Body of pancreas (tissue), 4 donors: ENCODE measurements at places on chromosomes 7 and 10. TPM values are rescaled to one million over a fixed set of nuclear protein-coding genes. Genes with fewer than 3 reads are reported as not detected.

CYP2C8 gene
- 12.9 TPM for total RNA-seq

ARHGAP19 gene
- 7.3 TPM for total RNA-seq

ANKRD61 gene
- total RNA-seq: not detected

GAD2 gene
- total RNA-seq: 4.3 TPM

GRCh38 chr7:87129332-87129731 lies 22.9 kb upstream of the DMTF1 start:
- H3K36me3 ChIP-seq: no peaks in the 10 kb centered on the region
- no peak overlapping the region for H3K4me3 ChIP-seq
- no peaks in the 10 kb centered on the region for H3K27me3 ChIP-seq
- no peaks in the 10 kb centered on the region for H3K4me1 ChIP-seq
- DNase-seq: no peak

GRCh38 chr7:96778263-96778662 lies 68.6 kb upstream of the SEM1 start:
- no peaks in the 10 kb centered on the region for H3K4me1 ChIP-seq
- no peaks in the 10 kb centered on the region for H3K27me3 ChIP-seq
- no peak overlapping the region for H3K27ac ChIP-seq

DNA sequence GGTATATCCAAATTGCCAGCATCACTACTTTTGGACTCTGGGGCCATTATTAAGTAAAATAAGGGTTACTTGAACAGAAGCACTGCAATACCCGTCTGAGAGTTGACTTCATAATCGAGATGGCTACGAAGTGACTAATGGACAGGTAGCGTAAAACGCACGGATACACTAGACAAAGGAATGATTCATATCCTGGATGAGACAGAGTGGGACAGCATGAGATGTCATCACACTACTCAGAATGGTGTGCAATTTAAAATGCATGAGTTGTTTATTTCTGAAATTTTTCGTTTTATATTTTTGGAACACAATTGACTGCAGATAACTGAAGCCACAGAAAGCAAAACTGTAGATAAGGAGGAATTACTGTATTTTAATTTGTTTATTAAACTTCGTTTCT lies 421.5 kb upstream of the LRGUK start:
- no peaks in the 10 kb centered on the region for H3K4me1 ChIP-seq
- H3K36me3 ChIP-seq: no peaks in the 10 kb centered on the region

DNA sequence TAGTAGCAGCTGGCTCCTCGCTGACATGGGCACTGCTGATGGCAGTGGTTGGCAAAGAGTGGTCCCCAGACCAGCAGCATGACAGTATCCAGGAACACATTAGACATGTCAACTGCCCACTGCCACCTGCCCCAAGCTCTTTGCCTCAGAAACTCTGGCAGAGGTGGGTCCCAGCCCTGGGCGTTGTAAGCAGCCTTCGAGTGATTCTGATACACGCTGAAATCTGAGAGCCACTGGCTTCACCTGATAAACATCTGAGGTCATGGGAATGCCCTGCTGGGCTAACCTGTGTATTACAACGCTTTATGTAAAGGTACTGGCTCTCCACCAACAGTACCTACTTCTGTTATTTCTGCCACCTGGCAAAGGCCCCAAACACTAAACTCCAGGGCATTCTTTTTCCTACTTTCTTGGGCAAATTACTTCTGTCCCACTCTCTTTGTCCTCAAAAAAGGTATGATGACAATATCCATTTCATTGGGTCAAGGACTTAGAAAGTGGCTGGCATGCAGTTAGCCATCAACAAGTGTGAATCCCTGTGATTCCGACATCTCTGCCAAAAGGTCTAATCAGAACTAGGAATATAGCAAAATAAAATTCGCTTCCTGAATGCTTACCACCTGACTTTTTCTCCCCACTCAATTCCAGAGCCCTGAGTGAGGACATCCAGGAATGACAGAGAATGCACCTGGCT lies 9.2 kb downstream of the SGMS1 start:
- peak overlapping the region; percentile 32 for H3K27ac ChIP-seq
- no peaks in the 10 kb centered on the region for H3K36me3 ChIP-seq
- peaks cover 78% of the 10 kb centered on the region for H3K4me1 ChIP-seq
- H3K27me3 ChIP-seq: no peaks in the 10 kb centered on the region

DNA sequence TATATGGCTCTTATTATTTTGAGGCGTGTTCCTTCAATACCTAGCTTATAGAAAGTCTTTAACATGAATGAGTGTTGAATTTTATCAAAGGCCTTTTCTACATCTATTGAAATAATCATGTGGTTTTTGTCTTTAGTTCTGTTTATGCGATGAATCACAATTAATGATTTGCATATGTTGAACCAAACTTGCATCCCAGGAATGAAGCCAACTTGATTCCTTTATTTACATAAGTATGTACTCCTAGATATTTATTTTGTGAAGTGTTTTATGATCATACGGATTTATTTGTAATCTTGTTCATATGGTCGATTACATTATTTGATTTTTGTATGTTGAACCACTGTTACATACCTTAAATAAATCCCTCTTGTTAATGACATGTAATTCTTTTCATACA lies 244.3 kb upstream of the KCND2 start:
- H3K4me1 ChIP-seq: no peaks in the 10 kb centered on the region
- DNase-seq: no peak
- H3K36me3 ChIP-seq: no peaks in the 10 kb centered on the region

GRCh38 chr10:130923596-130923995 lies 387.9 kb downstream of the TCERG1L start:
- no peaks in the 10 kb centered on the region for H3K4me1 ChIP-seq
- no peaks in the 10 kb centered on the region for H3K36me3 ChIP-seq
- H3K4me3 ChIP-seq: no peak overlapping the region

DNA sequence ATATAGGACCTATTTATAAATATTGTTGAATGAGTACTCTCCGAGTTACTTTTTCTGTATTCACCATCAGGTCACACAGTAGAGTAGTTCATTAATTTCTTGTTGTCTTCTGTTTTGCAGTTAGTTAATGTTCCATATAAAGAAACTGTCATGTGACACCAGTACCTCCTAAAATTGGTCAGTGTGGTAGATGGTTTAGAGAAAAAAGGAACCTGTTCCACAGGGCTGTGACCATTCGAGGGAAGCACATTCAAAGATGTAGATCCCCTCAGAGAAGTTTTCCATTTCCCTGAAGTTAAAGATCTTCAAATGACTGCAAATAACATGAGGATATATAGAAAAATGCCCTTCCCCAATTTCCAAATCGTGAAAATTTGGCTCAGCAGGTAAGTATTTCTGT lies 45.7 kb downstream of the PRPF18 start:
- no peak for DNase-seq
- no peaks in the 10 kb centered on the region for H3K36me3 ChIP-seq
- no peak overlapping the region for H3K27ac ChIP-seq
- no peak overlapping the region for H3K4me3 ChIP-seq

DNA sequence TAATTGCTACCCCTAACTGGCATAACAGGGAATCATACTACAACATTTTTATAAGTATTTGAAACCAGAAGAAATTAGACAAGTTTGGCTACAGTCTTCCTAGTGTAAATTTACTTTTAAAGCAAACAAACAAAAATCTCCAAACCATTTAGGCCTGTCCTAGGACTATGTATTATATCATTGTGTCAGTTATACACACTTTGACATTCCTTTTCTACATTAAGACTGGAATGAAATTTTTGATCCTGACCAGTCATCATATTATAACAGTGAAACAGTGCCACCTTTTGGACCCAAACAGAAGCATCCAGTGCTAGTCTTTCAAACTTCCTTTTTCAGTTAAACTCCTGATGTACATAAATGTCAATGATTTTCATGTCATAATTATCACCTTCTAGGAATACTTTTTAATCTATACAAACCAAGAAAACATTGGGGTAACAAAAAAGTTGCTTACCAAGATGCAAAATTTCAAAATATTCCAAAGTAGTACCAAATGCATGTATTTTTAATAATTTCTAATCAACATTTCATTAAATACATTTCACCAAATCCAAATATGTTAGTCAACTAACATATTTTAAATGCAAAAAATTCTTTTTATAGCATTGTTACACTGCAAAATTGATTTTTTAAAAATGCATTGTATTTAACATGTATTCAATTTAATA lies 75.7 kb downstream of the IMMP2L start:
- peak; percentile 32 for DNase-seq
- no peaks in the 10 kb centered on the region for H3K27me3 ChIP-seq
- H3K4me3 ChIP-seq: no peak overlapping the region
- no peaks in the 10 kb centered on the region for H3K4me1 ChIP-seq
- no peak overlapping the region for H3K27ac ChIP-seq
- H3K36me3 ChIP-seq: no peaks in the 10 kb centered on the region
